Psoas muscle (tissue), 8 donors: ENCODE measurements at places on chromosomes 4 and X. TPM values are rescaled to one million over a fixed set of nuclear protein-coding genes. Genes with fewer than 3 reads are reported as not detected.

Gene SRPX
- 8.3 TPM for total RNA-seq

Gene APBB2
- 11.3 TPM for total RNA-seq

Gene AKAP4
- total RNA-seq = not detected

Gene UBE2A
- 57.0 TPM for total RNA-seq

Gene IL15
- 2.3 TPM for total RNA-seq

Gene HOPX
- 9.8 TPM for total RNA-seq

Gene WDR17
- total RNA-seq = 0.75 TPM

Gene C4orf36
- total RNA-seq = not detected

Gene UGT8
- total RNA-seq = 0.08 TPM

Gene F11
- not detected for total RNA-seq

Gene ATP1B4
- total RNA-seq = 41.5 TPM

Gene TREX2
- 0.56 TPM for total RNA-seq

Gene ANKRD50
- total RNA-seq = 4.6 TPM

Gene EGF
- 37.1 TPM for total RNA-seq

Gene CFI
- total RNA-seq = 4.4 TPM

Gene GBA3
- total RNA-seq = not detected

Gene CYLC1
- not detected for total RNA-seq

Gene VCX3B
- total RNA-seq = not detected

Gene DUSP21
- not detected for total RNA-seq

Gene PPP1R2C
- total RNA-seq = not detected

Gene CCNA2
- total RNA-seq = 0.30 TPM

Gene DIPK2B
- 12.0 TPM for total RNA-seq

Gene FAM9C
- not detected for total RNA-seq

Gene GAGE12J
- total RNA-seq = not detected

Gene LIMCH1
- 182 TPM for total RNA-seq

Gene ZCCHC18
- not detected for total RNA-seq

Gene USP17L18
- total RNA-seq = not detected

Gene MTNR1A
- total RNA-seq = not detected

Gene HEPH
- total RNA-seq = 1.6 TPM

Gene ARX
- total RNA-seq = 2.7 TPM

Gene PAGE1
- total RNA-seq = not detected
